Stimulated activated CD4-positive, alpha-beta T cell treated with anti-CD3 and anti-CD28 coated beads, Interleukin-4, amount 100 ng/mL, for 24 hours (primary cell): ENCODE measurements at places on chromosomes 7 and 10.

- DNase-seq, result no peak
These were observed 20.3 kb downstream of the MBL2 start for GRCh38 chr10:52752261-52752660.

DNA sequence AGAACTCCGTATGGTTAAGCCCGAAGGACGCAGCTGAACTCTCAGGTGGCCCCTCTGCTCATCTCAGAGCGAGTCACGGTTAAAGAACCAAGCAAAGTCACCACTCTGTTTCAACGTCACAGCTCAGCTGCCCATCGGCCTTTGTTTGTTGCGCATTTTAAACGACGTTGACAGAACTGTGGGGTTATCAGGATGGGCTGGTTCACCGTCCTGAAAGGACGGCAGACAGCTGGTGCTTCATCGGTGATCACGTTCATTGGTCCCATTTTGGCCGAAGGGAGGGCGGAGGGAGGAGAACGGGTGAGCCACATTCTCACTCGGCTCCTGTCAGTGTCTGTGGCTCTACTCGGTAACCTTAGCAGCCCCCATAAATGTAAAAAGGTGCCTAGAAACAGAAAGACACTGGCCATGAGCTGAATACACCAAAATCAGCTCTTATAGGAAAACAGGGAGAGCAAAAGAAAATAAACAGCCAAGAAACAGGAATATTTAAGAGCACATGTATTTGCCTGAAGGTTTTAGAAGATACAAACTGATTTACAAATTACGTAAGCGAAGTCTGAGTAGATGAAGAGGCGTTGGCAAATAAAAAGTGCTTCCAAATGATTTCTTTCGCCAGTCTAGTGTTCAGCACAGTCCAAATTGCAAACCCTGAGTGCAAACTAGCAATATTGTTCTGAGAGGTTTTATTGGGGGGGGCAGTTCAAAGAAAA, 8.4 kb downstream of the PRKAG2 start:
- no peak for DNase-seq

DNA sequence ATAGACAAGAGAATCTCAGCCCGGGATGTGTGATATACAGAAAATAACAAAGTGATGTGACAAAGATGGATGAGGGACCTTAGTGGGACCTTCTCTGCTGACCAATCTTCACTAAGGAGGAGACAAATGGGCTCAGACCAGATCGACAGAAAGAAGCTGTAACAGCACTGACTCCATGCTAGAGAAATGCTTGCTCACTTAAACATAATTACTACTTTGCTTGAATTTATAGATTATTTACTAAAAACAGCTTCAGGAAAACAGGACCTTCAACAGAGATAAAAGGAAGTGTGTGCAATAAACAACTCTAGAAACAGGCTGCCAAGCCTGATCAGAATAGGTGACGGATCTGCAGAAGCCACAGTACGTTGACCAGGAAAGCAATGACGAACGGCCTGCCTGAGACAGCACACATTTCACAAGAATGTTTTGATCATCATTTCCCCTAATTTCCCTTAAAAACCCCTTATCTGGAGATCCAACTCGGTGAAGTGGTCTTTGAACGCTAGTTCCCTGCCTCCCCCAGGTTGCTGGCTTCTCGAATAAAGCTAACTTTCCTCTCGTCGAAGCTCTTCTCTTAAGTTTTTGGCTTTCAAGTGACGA, 98.4 kb upstream of the STEAP1B start:
- DNase-seq, result no peak

- DNase-seq, result no peak
These were observed 25.9 kb downstream of the TNRC18 start for GRCh38 chr7:5397736-5398135.

- no peak for DNase-seq
These were observed at the start of gene BBIP1 for GRCh38 chr10:110918643-110919348. Gene BBIP1 (minus strand): TSS chr10:110919180. CDS start chr10:110918157, 1,023 bp downstream.

DNA sequence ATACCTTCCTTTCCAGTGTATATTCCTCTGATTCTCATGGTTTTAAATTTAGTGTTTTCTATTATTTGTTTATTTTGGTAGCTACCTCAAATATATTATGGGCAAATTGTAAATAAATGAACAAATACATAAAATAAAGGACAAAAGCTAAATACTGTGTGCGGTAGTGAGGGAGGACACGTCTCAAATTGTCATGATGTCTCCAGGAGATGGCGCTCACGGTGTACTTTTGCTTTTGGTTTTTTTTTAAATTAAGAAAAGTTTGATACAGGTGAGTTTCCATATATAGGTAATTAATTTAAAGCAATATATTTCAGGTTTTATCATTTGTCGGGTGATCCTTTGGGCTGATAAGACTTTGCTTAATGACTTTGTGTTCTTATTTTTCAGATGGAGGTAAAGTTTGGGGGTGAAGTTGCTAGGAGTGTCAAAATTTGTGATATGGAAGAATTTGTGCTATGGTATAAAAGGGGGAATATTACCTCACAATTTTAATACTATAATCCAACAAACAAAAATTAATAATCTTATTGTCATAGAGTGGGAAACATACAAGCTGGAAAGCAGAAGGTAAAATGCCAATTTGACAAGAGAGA, 68.4 kb upstream of the TMEM229A start:
- DNase-seq, result no peak

DNA sequence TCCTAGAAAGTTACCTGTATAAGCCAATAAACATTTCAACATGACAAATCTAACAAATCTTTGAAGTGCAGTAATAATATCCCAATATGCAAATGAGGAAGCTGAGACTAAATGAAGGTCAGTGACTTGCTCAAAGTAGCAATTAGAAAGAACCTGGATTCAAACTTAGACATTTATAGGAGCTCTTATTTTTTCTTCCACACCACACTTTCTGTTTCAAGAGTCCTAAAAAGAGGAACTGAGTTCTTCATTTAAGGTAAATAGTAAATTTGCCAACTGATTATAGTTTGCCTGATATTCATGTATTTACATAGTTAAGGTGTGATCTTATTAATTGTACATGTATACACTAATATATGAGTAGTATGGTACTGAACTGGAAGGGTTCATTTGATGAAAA, 44.0 kb downstream of the KLHDC10 start:
- DNase-seq, result no peak

GRCh38 chr7:96397936-96398598, 76.2 kb upstream of the SLC25A13 start:
- DNase-seq, result no peak

GRCh38 chr7:134690614-134691504, 44.2 kb downstream of the BPGM start:
- DNase-seq, result no peak

DNA sequence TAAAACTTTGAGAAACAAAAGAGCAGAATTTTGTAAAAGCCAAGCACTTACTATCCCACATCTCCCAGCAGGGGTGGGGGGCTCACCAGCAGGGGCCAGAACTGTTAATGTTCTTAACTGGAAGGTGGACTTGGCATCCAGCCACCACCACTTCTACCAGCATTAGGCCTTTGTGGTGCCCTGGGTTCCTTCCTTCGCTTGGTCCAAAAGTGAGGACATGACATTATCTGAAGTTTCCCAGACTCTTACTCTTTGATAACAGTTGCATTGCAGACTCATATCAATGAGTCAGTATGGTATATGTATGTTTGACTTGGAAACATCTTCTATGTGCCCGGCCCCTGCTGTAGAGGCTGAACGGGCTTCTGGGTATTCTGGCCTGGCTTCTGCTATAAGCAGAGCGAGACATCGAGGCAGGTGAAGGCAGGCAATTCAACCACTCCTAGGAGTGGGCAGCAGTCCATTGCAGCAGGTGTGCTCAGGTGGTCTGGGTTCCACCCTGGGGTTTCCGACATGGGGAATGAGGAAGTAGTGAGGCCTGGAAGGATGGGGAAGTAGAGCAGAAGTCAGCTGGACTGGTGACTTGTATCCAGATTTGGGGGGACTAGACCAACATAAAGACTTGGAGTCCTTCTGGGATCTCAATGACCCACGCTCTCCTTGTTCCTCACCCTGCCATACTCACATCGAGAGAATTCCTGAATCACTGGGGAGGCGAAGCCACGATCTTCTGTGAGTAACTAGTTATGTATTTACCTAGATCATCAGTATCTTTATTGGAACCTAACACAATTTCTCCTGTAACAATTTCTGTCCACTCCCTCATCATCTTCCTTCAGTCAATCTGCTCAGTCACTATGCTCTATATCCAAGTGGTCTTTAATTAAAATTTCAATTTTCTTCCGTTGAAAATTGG, 4.1 kb downstream of the ZNF777 start:
- DNase-seq, result no peak

- no peak for DNase-seq
These were observed 50.8 kb upstream of the ABLIM1 start for GRCh38 chr10:114708717-114709335.

GRCh38 chr10:91156196-91156595, 64.3 kb upstream of the PCGF5 start:
- DNase-seq, result no peak

- no peak for DNase-seq
These were observed 80.5 kb upstream of the PPIF start for GRCh38 chr10:79266543-79267312.

DNA sequence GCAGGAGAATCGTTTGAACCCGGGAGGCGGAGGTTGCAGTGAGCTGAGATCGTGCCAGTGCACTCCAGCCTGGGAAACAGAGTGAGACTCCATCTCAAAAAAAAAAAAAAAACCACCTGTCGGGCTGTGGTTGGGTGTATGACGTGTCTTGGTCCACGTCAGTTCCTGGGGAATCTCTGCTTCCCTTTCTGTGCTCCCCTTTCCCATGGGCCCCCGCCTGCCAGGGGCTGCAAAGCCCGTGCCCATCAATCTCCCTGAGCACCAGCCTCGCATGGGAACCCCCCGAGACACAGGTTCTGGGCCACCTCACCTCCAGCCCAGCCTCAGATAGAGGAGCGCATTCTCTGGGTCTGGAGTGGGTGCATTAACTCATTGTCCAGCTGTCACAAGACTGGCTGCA, 2.3 kb upstream of the SH2B2 start:
- no peak for DNase-seq

DNA sequence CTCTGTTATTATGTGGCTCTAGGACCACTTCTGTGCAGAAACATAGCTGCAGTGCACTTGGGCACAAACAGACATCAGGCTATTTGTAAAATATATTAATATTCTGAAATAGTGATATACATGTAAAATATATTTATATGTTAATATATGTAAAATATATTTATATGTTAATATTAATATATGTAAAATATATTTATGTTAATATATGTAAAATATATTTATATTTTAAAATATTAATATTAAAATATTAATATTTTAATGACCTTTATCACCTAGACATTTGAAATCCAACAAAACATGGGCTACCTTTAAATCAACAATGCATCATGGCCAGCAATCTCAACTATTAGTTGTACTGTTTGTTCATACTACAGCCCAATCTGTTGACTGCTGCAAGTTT, 347.2 kb downstream of the CALN1 start:
- DNase-seq, result no peak

GRCh38 chr7:25408876-25409275, 180.6 kb upstream of the NPVF start:
- no peak for DNase-seq

GRCh38 chr7:74183142-74183541, 9.0 kb downstream of the EIF4H start:
- DNase-seq, result no peak

DNA sequence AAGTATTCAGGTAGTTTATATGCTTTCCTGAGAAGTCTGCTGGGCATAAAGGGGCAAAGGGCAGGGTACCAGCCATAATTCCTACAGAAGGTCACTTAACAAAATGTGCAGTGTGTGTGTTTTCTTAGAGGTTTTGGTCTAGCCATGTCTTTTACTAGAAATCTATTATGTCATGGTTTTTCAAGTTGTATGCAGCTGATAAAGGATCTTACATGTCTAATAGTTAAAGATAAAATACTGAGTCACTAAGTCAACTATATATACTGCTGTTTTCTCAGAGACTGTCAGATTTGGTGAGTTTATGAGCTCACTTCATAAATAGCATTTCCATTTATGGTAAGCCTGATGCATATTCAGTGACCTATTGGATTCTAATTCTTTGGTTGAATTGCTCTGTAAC, 7.7 kb downstream of the CASP2 start:
- no peak for DNase-seq

DNA sequence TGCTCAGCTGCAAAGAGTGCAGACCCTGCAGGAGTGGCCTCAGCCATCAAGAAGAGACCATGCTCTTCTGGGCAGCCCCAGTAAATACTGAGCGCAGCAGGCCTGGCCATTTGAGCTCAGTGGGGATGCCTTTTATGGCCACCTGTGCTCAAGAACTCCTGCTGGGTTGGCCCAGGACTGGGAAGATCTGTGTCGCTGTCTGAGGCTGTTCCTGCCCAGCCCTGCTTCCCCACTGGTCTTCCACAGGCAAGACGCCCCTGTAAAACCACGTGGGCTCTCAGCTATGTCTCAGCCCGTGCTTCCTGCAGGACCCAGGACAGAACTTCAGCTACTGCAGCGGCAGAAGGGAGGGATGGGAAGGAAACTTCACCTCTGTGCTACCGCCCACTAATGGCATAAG, 10.5 kb upstream of the PPIF start:
- no peak for DNase-seq

DNA sequence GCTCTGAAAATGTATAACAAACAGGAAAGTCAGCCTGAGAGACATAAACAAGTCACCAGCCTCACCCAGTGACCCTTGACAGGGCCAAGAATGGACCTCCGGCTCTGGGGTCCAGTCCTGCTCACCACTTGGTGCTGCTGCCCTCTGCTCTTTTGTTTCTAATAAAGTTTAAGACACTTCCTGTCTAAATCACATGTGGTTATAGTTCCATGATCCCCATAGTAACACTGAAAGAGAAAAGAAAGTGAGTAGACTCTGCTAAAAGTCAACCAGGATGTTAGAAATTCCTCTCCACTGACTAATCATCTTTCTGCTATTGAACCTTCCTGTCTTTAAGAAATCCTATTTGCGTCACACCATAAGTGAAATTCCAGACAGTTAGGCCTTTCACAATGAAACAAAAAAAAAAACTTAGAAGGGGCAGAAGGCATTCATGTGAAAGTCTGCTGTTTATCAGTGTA, 179.2 kb upstream of the BET1 start:
- DNase-seq, result no peak

DNA sequence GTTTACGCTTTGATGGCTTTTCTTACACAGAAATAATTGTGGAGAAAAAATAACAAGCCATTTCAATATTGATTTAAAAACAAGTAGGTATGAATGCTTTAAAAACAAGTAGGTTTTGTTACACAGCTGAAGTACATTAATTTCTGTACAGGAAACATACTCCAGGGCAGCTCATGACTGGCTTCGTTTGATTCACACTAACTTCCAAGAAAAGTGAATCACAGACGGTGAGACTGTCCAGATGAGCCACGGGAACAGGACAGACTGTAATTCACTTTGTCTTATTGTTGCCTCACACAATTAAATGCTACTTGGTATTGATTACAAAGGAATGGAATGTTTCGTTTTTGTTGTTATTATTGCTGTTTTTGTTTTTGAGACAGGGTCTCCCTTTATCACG, 26.6 kb upstream of the SNX10 start:
- DNase-seq, result no peak
